ENCODE measurements at places on chromosomes 16 and 17.

DNA sequence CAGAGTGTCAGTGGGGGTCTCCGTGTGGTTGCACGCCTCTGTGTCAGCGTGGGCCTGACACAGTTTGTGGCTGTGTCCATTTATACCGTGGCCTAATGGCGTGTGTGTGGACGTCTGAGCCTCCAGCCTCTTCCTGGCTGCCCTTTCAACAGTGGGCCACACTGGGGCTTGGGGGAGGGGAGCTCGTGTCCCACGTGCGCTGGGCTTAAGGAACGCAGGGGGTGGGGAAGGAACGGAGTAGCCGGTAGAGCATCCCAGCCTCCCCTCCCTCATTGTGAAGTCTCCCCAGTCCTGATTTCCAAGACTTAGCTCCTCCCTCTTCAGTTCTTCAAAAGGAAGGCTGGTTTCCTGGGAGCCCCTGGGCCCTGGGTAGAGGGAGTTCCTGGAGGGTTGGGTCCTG is 9.5 kb upstream of the HES7 start:
- DNase-seq: no peak

- no peak for DNase-seq
These were observed 704.1 kb downstream of the CDH11 start for GRCh38 chr16:64417711-64418227.

GRCh38 chr17:71284032-71284755 is 836.6 kb upstream of the SOX9 start:
- no peak for DNase-seq

DNA sequence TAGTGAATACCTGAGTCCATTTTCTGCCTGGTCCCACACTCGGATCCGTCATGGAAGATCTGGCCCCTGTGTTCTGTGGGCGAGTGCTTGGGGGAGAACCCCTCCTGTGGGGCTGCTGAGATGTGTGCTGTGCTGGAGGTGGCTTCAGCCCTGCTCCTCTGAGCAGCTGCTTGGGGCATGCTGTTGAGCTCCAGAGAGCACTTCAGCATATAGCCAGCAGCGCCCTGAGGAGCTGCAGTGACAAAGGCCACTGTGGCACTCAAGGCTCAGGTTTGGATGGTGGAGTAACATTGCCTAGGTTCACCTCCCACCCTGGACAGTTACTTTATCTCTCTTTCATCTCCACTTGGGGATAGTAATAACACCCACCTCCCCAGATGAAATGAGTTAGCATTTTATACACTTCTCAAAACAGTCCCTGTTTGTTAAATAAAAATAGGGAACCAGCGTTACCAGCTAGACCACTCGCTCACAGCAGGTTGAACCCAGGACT is 75.3 kb downstream of the KSR1 start:
- DNase-seq: no peak

GRCh38 chr16:71185347-71185746 is 45.2 kb downstream of the HYDIN start:
- no peak for DNase-seq

- DNase-seq: no peak
These were observed 1.1 kb downstream of the G6PC1 start for GRCh38 chr17:42901535-42902229.

- no peak for DNase-seq
These were observed 209.7 kb downstream of the COPRS start for GRCh38 chr17:31649302-31649701.

DNA sequence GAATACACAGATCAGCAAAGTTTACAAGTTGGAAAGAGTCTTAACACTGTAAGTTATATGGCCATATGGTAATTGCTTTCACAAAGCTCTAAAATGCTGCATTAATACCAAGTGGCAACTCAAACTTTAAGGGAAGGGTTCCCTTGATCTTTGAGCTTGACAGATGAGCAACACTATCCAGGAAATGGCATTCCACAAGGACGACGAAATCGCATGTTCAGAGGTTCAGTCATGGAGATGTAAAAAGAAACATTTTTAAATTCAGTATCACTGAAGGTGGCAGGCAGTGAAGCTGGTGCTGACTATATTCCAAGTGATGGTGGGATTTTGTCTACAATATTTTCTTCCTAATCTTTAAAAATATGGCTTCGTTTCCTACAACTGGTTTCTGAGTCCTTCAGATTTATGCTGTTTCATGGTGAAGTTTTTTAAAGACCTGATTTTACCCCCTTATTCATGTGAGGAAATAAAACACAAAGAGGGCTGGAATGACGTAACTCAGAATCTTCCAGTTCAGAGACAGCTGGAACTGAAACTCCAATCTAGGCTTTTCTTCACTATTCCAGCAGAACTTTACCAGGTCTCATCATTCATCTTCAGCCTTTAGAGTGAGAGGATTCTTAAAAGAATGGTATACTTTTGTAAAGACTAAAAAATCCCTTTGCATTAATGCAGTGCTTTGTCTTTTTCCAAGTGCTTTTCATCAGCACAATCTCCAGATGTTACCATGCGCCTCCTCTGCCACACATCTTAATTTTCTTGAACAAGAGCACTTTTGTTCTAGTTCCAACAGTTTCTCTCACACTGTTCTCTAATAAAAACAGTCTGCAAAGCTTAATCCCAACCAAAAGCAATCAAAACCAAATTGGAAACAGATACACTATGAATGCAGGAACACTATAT is 20.2 kb downstream of the CHCT1 start:
- no peak for DNase-seq

All from stimulated activated CD8-positive, alpha-beta memory T cell treated with anti-CD3 and anti-CD28 coated beads, Interleukin-4, amount 100 ng/mL, for 1 hour (primary cell).